ENCODE measurements at places on chromosomes 2 and 18.

DNA sequence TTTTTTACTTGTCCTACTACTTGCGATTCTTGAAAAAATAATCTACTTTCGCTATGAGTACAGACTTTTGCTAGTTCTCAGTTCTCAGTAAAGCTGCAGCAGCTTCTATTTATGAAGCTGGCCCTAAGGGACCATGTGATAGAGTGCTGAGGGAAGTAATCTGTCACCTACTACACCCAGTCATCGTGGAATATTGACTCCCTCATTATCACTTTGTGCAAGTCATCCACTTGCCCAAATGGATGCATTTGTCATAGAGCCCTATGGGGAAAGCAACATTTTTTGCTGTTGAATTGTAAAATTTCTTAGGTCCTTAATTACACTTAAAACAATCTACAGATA is 1919.8 kb downstream of the SUCLG1 start:
- no peak for DNase-seq

DNA sequence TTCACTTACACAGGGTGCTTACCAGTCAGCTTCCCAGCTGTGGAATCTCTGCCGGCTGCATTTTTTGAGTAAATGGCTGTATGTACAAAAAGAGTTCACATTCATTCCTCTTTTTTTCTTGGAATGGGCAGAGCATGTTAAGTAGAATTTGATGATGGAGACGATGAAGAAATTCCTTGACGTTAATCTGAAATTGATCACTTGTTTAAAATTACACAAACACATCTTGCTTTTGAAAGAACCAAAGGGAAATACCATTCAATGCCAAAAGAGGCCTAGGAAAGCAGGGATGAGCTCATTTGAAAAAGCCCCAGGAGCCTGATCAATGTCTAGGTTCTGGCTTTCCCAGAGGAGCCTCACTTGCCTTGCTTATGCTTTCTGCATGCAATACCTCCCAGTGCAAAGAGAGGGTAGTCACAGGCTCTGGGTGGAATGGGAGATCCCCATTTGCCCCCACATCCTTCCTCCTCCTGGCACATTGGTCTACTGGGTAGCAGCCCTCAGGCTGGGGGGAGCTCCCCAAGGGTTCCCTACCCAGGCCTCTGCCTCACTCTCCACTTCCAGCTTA is 12.3 kb upstream of the SMAD7 start:
- DNase-seq: no peak

- DNase-seq: no peak
Measured at GRCh38 chr2:179180242-179180641, 84.4 kb downstream of the SESTD1 start.

- DNase-seq: no peak
Measured at GRCh38 chr2:233430081-233430480, 75.8 kb downstream of the DGKD start.

DNA sequence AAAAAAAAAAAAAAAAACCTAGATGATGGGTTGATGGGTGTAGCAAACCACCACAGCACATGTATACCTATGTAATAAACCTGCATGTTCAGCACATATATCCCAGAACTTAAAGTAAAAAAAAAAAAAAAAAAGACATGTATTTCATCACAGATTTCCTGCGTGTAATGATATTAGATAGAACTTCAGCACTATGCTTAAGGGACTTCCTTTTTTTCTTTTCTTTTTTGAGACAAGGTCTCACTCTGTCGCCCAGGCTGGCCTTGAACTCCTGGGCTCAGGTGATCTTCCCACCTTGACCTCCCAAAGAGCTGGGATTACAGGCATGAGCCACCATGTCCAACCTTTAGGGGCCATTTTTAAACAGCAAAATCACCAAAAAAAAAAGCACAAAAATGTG is 42.0 kb downstream of the NEURL3 start:
- no peak for DNase-seq

GRCh38 chr18:58670404-58671110 is 708 bp upstream of the MALT1 start:
- no peak for DNase-seq

DNA sequence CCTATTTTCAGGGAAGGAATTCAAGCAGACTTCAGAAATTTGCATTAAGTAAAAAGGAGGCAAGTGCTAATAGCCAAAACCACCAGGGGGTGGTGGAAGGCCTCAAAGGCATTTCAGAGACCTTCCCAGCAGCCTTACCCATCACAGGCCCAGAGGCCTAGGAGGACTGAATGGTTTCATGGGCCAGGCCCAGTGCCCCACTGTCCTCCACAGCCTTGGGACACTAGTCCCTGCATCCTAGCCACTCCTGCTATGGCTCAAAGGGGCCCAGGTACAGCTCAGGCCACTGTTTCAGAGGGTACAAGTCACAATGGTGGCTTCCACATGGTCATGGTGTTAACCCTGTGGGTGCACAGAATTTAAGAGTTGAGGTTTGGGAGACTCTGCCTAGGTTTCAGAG is 58.6 kb upstream of the CHAC2 start:
- DNase-seq: no peak

DNA sequence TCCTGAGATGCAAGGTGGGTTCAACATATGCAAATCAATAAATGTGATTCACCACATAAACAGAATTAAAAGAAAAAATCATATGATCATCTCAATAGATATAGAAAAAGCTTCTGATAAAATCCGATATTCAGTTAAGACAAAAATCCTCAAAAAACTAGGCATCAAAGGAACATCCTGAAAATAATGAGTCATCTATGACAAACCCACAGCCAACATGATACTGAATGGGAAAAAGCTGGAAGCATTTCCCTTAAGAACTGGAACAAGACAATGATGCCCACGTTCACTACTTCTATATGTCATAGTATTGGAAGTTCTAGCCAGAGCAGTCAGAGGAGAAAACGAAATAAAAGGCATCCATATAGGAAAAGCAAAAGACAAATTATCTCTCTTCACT is 80.4 kb downstream of the MYO3B start:
- DNase-seq: no peak

DNA sequence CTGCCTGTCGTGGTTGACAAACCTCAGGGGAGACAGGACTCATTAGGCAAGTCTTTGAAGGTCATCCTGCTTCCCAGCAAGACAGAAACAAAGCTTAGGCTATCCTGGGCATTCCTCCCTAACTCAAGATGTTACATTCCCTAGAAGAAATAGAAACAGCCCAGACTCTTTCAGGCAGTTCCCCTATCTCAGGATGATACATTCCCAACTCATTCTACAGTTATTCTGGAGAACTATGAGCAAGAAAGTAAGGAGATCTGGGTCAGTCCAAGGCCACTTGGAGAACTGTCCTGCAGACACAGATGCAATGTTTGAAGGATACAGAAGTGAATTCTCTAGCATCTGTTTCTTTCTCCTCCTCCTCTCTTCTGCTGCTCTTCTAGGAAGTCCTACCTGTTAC is 220.1 kb upstream of the NCKAP5 start:
- DNase-seq: no peak

- DNase-seq: no peak
Measured at GRCh38 chr2:37767046-37767445, 95.6 kb upstream of the CDC42EP3 start.
